ENCODE measurements at places on chromosomes 2 and 18.

GRCh38 chr2:44768438-44769236 is 172.9 kb upstream of the SIX3 start:
- no peak for DNase-seq

GRCh38 chr2:79770926-79771325 is 258.1 kb downstream of the CTNNA2 start:
- DNase-seq: no peak

DNA sequence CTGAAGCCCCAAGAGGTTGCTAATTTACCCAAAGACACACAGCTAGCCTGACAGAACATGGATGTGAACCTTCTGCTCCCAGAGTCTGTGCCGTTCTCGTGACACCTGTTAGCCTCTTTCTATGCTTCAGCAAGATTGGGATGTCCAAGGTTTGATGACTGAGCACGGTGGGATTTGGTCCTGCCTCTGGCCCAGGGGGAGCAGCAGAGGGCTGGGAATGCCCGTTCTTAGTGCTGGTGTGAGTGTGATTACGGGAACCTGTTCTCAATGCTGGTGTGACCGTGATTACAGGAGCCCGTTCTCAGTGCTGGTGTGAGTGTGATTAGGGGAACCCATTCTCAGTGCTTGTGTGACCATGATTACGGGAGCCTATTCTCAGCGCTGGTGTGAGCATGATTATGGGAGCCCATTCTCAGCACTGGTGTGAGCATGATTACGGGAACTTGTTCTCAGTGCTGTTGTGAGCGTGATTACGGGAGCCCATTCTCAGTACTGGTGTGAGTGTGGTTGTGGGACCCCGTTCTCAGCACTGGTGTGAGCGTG is 67.3 kb upstream of the SNTG2 start:
- no peak for DNase-seq

DNA sequence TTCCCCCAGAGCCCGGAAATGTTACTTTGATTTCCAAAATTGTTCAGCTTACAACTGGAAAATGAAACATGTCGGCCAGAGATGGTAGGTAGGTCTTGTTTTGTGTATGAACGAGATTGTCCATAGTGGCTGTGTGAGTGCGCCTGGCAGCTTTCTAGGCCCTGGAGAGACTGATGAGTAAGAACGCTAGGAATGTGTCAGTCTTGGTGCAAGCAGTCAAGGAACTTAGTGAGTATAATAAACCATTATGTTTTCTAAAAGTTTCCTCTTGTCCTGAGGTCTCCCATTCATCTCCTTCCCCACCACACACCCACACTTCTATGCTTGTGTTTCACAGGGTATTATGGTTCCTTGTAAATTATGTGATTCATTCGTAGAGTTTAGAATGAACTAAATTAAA is 234.2 kb downstream of the CDH2 start:
- peak; percentile 82 for DNase-seq

GRCh38 chr2:223723954-223724411 is 113.4 kb downstream of the AP1S3 start:
- DNase-seq: no peak

DNA sequence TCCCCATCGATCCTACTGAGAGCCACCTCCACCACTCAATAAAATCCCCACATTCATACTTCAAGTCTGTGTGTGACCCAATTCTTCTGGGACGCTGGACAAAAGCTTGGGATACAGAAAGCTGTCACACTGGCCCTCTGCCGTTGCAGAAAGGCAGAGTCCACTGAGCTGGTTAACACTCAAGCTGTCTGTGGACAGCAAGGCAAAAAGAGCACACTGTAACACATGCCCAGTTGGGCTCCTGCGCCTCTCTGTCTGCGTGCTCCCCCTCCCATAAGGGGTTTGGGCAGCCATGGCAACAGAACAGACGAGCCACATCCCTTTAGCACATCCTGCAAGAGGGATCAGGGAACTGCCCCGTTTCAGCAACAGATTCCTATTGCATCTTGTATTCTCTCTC is 106.9 kb upstream of the RGPD4 start:
- no peak for DNase-seq

DNA sequence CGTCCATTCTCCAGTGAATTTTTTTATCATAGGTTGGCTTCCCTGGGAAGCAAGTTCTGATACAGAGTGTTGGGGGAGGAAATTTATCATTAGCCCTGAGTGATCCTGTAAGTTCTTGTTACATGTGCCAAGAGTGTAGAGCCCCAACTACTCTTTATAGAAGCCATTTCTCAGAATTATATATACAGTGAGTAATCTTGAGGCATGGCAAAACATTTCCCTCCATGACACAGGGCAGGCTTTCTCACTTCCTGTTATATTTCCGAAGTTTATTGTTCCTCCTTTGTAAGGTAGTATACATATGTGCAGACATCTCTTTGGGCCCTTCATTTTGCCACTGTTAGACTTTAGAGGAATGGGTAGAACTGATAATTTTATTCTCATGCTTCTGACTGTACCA is 484.7 kb upstream of the NRXN1 start:
- DNase-seq: peak; percentile 10
